Left lung (tissue), 14 donors: ENCODE measurements at places on chromosomes 5 and 9. TPM values are rescaled to one million over a fixed set of nuclear protein-coding genes. Genes with fewer than 3 reads are reported as not detected.

- no peak for DNase-seq
Observed at GRCh38 chr9:108654566-108654965, 201.2 kb downstream of the ACTL7B start.

DNA sequence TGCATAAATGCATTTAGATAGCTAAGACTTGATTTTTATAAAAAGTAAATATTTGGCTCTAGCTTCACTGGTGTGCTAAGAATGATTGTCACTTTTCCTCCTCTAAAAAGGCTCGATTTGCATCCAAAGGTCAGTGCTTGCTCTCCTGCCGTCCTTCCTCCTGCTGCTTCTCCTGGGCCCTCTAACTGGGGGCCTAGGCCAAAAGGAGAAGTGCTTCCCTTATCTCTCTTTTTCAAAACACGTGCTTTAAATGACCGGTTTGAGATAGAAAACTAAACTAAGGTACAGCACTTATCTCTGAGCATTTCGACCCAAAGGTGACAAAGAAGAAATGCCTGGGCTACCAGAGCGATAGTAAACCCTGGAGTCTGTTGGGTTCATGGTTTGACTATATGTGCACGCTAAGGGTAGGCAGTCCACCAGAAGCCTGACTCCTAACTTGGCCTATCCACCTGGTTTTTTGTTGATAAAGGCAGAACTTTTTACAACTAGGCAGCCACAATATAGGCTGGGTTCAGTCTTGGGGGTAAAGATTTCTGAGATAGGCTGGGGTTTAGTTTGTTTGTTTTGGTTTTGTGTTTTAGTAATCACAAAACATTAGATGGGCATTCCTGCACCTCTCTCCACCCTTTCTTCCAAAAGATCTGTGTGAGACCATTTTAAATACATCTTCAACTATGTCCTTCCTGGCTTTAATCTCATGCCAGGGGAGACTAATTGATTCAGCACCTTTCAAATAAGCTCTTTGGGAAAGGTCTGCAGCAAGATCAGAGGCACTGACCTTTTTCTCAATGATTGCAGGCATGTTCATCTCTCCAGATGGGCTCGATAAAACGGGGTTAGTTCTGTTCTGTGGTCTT, 3.8 kb downstream of the NR2F1-AS1 start:
- no peak for DNase-seq

GRCh38 chr5:148653291-148653835, 964 bp downstream of the HTR4 start:
- DNase-seq, result no peak

DNA sequence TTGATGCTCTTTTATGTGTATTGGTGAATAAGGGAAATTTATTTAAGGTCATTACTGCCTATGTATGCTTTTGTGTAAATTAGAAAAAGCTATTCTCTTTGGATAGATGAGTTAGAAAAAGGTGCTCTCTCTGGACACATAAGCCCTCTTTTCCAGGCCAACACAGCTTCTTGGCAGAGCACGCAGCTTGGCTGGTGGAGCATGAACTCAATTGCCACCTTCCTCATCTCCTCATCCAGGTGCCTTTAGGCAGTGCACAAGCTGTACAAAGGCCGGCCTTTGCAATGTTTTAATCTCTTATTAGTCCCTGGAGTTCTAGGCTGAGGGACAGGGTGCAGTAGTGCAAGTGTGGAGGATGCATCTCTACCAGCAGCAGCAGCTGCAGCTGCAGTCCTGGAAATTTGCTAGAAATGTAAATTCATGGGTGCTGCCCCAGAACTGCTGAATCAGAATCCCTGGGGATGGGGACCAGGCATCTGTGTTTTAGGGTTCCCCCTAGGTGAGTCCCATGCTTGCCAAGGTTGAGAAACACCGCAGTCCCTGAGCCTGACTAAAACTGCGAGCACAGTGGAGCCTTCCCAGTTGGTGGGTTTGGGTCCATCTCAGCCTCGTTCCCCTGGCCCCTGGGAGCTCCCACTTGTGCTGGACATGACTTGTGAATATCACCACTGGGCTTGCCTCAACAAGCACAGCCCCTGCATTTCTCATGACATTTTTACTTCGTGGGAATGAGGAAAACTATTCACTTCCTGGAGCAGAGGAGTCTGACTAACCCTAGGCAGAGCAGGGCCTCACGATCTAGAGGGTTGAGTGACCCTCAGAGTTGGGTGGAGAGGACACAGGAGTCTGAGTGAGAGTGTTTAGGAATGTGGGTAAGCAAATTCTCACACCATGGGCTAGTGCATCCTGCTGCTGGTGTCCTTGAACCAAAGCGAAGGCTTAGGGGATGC, 272.3 kb downstream of the ZSWIM6 start:
- no peak for DNase-seq

DNA sequence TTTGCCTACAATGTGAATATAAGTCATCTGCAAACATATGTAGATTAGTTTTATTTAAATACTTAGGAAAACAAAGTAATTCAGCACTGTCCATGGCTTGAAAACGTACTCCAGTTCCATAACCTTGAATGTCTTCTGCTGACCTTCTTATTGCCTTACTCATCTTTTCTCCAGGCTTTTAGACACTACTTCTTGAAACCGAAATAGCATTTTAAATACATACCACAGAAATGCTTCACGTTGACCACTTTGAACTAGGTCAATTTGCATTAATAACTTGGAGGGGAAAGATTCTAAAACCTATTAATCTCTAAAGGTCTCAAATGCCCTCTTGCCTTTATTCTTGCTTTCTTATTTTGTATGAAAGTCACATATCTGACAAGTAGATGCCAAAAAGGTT, 995.4 kb upstream of the ACO1 start:
- DNase-seq, result no peak

DNA sequence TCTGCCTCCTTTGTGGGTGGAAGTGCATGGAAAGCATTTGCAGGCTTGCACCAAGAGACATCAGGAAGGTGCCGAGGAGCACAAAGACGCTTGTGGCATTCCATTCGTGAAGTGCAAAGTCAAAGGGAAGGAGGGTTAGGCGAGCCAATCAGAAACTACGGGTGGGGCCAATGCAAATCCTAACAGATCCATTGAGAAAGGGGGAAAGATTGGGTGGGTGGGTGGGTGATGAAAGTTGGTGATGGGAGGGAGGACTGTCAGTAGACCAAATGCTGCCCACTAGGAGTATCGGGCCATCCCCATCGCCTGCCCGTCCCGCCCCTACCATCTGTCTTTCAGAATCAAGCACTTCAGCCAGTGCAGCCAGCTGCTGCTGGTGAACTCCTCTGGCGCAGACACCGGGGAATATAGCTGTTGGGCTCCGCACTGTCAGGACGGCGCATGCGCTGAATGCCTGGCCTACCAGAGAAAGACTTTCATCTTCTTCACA, 17.1 kb upstream of the ANXA6 start:
- no peak for DNase-seq

DNA sequence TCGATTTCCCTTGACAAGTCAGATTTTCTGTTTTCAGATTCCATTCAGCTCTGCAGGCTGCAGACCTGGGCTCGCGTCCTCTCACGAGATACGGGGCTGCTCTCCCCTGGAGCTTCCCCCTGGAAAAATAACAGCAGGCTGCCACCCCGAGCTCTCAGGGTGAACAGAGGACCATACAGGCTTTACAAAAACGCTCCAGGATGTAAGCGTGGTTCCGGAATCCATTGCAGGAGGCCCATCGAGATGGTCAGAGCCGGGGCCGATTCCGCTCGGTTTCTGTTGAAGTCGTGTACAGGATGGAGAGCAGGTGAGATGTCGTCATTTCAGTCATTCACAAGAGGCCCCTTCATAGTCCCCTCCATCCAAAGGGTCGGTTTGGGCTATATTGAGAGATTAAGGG, 297.7 kb upstream of the IRX4 start:
- no peak for DNase-seq

- DNase-seq, result no peak
Observed at GRCh38 chr5:1189269-1189668, 12.1 kb upstream of the SLC6A19 start.

- no peak for DNase-seq
Observed at GRCh38 chr5:10615693-10616092, 51.8 kb downstream of the ANKRD33B start.

DNA sequence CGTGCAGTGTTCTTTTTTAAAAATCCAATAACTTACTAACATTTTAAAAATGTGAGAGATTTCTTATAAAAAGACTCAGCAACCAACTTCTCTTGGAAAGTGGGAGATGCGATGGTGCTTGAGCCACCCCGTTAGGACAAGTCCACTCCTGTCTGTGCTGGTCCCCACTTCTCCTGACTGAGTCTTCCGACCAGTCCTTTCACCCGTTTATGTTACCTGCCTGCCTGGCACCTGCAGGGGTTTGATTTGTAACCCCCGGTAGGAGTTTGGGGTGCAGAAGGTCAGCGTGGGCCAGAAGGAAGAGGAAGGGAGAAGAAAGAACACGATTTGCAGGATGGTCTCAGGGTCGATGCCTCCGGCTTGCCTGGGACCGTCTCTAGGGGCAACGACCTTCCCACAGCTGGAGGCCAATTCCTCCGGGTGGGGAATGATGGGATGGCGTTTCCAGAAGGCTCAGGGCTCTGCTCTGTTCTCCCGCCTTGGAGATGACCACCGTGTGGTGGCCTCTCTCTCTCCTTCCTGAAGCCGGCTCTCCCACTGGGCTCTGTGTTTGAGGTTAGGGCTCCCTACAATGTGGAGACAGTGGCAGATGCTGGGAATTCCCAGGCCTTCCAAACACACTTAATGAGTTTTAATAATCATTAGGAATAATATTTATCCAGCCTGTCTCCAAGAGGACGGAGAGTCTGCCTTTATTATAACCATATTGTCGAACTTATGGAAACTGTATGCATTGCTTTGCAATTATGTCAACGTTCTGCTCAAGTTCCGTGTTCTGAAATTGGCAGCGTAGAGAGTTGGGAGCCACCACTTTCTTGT, 14.8 kb downstream of the COL27A1 start:
- no peak for DNase-seq

DNA sequence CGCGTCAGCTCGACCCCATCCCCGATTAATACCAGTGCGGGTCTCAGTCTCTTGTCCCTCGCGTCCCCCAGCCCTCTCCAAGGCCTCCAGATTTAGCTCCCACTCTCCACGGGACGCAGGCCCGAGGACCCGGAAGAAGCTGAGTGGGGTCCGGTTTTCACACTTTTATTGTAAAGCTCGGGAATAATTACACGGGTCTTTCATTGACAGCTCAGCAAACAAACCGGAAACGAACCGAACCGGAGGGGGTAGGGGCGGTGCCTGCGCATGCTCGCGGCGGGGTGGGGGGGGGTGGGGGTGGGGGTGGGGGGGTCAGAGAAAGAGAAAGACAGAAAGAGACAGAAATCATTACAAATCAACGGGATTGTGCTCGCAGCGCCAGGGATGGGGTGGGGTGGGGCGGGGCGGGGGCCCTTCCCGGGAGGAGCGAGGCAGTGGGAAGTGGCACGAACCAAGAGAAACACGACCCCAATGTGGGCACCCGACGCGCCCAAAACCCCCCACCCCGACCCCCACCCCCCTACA, 27.9 kb downstream of the PCDH1 start:
- DNase-seq, result peak; percentile 65

DNA sequence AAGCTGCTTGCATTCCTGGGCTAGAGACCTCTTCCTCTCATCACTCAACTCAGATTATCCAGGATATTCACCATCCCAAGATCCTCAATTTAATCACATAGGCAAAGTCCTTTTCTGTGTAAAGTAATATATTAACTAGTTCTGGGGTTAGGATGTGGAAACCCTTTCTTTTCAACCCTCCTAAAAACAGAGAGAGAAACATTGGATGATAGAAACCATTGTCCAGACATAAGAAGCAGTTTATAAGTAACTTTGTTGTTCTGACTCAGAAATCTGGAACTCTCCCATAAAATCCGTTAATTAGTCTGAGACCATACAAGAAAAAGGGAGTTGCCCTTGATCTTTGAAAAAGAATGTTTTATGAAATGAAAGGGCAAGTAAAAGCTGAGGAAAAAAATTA, 817.1 kb upstream of the CDH9 start:
- no peak for DNase-seq

DNA sequence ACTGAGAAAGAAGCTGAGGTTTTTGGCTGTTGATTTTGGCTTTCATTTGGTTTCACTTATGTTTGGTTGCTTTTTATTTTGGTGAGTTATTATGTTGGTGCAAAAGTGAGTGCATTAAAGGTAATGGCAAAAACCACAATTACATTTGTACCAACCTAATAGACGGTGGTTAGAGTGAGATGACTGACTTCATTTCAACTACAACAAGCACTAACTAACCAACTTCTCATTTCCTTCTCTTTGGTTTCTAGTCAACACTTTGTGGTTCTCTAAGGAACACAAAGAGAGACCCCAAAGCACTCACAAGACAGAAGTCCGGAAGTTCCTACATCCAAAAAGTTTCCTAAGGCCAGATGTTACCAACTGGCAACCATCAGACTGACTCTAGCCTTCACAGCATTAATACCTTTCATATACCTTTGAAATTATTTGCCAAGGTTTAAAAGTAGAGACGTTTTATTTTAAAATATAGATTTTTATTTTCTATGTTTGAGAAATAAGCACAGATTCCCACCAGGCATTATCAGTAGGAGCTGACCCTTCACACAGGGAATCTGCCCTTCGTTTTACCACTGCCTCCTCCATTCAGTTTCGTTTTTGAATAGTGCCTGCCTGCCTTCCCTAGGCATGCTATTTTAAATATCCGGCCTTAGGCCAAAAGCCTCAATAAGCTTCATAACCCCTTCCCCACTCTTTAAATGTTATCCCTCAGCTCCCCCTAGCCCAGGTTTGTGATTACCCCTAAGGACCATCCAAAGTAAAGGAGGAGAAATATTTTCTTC, 301.1 kb upstream of the PTGER4 start:
- DNase-seq, result no peak

GRCh38 chr5:109305352-109305751, 104.4 kb downstream of the PJA2 start:
- DNase-seq, result no peak

GRCh38 chr5:108380531-108381349, 1.2 kb downstream of the FBXL17 start:
- DNase-seq, result peak; percentile 84

GRCh38 chr5:138369706-138370105, 17.2 kb downstream of the KDM3B start:
- no peak for DNase-seq

GRCh38 chr5:67518227-67518626, 321.6 kb upstream of the CD180 start:
- DNase-seq, result no peak

DNA sequence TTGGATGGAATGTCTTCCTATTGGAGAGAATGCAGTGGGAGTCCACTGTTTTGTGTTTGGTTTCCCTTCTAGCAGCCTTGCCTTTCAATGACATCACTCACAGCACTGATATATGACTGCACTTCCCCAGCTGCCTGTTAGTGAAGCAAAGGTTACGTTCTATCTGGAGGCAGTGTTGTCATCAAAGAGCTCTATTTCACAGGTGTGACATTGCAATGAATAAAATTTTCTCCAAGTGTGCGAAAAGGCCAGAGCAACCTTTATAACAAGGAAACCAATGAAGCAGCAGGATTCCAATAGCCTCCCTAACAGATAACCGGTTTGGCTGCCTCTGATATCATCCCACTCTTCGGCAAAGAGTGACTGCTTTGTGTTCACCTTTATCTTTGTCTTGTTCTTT, 523.5 kb upstream of the ZNF608 start:
- DNase-seq, result no peak

GRCh38 chr9:106684940-106685695, 177.8 kb upstream of the ZNF462 start:
- no peak for DNase-seq

GPX8 gene
- polyA plus RNA-seq, result 71.9 TPM

DMRTA1 gene
- 2.4 TPM for polyA plus RNA-seq

RGS3 gene
- 92.4 TPM for polyA plus RNA-seq

FBXW5 gene
- polyA plus RNA-seq, result 50.9 TPM

AGXT2 gene
- 0.13 TPM for polyA plus RNA-seq

TAF1L gene
- 0.08 TPM for polyA plus RNA-seq

NUTM2G gene
- 1.7 TPM for polyA plus RNA-seq

GSN gene
- 43.0 TPM for polyA plus RNA-seq

PALM2AKAP2 gene
- polyA plus RNA-seq, result 27.3 TPM

TPM2 gene
- polyA plus RNA-seq, result 167 TPM

KIF27 gene
- 24.4 TPM for polyA plus RNA-seq

SKIC3 gene
- 99.1 TPM for polyA plus RNA-seq
